ENCODE measurements at places on chromosomes 7 and 10.

DNA sequence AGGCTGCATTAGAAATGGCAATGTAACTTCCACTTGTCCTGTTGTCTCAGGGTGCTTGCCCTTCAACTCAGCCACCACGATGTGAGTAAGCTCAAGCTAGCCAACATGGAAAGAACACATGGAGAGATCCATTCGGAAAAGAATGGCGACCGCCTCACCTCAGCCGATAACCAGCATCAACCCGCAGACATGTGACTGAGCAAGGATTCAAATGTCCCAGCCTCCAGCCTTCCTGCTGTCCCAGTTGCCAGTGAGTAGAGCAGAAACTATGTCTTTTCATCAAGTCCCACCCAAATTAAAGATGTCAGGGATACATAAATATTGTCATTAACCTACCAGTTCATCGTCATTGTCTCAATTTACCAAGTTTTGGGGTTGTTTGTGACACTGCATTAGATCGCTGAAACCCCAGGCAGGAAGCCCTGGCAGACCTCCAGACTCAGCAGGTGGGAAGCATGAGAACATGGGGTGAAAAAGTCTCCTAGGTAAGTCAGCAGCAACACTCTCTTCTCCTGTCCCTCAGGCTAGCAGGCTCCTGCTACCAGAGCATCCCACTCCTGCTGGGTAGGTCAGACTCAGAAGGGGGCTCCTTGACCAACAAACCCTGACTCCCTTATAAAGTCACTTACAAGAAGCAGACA is 67.0 kb downstream of the OSBPL3 start:
- DNase-seq, result no peak

DNA sequence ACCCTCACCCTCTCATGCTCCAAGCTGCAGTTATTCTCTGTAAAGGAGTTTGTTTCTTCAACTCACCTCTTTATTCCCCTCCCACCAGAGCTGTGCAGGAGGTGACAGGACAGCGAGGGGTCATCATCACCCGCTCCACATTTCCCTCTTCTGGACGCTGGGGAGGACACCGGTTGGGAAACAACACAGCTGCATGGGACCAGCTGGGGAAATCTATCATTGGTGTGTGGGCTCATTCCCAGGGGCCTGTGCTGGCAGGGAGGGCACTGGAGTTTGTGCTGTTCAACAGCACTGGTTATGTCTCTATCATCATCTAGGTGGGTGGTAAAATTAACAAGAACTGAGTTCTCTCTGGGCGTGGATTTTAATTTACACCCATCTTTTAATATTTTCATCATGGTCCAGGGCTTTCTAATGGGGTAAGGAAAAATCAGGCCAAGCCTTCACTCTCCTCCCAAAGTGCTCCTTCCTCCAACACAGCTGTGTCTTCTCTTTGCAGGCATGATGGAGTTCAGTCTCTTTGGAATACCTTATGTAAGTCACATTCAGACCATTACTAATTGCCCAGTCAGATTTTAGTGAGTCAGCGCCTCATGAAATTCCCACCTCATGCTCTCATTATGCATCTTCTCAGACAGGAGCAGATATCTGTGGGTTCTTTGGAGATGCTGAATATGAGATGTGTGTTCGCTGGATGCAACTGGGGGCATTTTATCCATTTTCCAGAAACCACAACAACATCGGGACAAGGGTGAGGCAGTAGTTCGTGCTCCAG is 61.6 kb downstream of the PRSS58 start:
- no peak for DNase-seq

DNA sequence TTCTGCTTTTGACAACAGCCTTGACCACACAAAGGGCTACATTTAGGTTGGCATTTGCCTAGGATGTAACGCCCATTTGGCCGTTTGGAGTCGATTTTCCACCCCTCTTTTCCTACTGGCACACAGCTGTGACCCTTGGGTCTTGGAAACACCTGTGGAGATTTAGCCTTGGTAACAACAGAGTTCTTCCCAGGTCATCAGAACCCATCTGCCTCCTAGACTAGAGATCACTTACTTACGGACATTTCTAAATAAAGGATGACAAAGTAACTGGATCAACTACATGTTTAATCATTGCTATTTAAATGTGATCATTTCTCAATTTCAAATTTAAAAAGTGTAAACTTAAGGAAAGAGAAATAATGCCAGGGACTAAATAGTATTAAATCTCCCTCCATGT is 42.0 kb upstream of the SVIL start:
- no peak for DNase-seq

DNA sequence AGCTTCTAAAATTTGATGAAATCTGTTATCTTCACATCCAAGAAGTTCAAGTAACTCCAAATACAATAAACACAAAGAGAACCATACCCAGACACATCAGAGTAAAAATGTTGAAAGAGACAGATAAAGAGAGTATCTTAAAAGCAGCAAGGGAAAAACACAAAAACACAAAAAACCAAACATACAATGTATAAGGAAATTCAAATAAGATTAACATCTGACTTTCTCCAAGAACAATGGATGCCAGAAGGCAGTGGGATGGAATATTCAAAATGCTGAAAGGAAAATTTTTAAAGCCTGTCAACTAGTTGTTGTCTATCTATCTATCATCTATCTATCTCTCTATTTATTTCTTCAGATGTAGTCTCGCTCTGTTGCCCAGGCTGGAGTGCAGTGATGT is 72.4 kb upstream of the MKLN1 start:
- DNase-seq, result no peak

GRCh38 chr7:121023194-121023593 is 34.7 kb downstream of the CPED1 start:
- no peak for DNase-seq

- DNase-seq, result no peak
Observed at GRCh38 chr10:23363793-23364135, 19.2 kb upstream of the C10orf67 start.

- DNase-seq, result no peak
Observed at GRCh38 chr7:4939971-4940728, 18.8 kb downstream of the MMD2 start.

- no peak for DNase-seq
Observed at GRCh38 chr7:126685018-126685573, 567.6 kb downstream of the GRM8 start.

DNA sequence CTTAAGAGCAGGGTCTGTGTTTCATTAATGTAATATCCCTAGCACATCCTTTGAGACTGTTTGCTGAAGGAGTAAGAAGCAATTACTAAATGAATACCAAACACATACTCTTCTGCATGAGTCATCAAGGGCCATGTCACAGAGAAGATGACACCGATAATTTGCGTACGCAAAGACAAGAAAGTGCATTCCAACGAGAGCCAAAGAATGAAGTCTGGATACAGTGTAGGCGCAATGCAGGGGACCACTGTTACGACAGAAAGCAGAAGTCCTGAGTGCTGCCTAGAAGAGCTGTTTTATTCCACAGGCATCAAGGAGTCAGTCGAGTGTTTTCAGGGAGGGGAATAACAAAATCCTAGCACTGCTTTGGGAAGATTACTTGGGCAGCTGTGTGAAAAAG is 62.7 kb downstream of the VPS41 start:
- peak; percentile 79 for DNase-seq

GRCh38 chr10:32204606-32205005 is 142.4 kb downstream of the EPC1 start:
- no peak for DNase-seq

DNA sequence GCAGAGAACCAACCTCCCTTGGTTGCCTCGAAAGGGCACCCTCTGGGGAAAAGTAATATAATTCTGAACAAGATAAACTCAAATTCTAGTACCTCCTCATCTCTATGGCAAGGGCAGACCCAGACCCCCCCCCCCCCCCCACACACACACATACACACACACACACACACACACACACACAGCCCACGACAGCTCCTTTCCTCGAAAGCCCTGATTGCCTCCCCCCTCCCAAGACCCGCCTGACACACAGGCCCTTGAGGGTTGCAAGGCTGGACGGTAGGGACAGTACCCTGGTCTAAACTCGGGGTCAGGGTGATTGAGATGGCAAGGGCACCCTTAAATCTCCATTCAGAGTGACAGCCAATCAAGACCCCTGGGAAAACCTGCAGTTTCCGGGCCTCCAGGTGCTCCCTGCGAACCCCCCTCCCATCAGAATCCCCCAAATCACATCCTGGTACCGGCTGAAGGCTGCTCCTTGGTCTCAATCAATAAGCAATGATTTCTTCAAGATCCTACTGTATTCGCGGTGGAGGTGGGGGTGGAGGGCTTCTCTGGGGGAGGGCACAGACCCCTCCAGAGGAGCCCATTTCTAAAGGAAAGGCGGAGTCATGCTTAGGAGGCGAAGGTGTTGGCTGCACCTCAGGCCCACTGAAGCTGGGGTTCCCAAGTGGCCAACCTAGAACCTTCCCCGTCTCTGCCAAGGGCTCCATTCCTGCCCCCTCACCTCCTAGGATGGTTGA is 100.7 kb downstream of the HIP1 start:
- no peak for DNase-seq

DNA sequence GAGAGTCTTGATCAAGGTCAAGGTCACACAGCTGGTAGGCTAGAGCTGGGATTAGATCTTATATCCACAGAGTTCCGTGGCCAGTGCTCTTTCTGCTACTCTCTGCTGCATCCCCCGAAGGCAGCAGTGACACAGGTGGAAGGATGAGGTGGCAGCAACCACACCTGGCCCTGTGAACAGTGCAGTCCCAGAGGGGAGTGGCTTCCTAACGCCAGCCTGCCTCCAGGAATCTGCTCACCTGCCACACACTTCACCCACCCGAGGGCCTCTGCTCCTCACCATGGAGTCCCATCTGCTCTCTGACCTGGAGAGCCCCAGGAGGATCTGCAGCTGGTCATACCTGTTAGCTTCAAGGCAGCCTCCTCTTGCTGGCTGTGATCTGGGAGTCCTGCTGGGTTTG is 484.2 kb downstream of the PLXNA4 start:
- no peak for DNase-seq

DNA sequence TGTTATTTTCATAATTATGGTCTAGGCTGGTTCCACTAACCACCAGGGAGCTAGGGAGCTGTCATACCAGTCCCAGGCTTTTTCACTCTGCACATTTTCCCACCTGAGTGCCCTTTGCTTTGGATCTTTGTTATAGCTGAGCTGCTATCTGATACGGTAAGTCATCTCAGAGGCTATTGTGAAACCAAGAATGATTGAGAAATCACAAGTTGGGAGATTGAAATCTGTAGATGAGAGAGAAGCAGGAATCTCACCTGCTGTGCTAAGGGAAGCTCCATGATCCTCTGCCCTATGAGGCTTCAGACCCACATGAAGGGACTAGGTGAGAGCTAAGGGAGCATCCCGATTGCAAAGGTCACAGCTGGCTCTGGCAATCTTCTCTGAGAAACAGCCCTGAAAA is 307.8 kb downstream of the REEP3 start:
- peak; percentile 21 for DNase-seq

DNA sequence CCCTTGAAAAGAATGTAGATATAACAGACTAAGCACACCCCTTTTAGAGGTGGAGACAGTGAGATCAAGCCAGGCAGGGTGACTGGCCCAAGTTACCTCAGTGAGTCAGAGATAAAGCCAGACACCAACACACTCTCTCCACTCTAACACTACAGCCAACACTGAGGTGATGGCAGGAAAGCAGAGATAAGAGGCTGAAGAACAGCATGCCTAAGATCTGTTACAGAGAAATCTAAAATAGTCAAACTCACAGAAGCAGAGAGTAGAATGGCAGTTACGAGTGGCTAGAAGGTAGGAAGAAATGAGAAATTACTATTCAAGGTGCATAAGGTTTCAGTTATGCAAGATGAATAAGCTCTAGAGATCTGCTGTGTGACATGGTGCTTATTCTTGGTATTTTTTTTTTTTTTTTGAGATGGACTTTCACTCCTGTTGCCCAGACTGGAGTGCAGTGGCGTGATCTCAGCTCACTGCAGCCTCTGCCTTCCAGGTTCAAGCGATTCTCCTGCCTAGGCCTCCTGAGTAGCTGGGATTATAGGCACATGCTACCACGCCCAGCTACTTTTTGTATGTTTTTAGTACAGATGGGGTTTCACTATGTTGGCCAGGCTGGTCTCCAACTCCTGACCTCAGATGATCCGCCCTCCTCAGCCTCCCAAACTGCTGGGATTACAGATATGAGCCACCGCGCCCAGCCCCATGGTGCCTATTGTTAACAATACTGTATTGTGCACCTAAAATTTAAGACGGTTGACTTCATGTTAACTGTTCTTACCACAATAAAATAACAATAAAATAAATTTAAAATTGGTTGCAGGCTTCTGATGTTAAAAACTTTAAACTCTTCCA is 28.7 kb downstream of the ICA1 start:
- DNase-seq, result no peak

DNA sequence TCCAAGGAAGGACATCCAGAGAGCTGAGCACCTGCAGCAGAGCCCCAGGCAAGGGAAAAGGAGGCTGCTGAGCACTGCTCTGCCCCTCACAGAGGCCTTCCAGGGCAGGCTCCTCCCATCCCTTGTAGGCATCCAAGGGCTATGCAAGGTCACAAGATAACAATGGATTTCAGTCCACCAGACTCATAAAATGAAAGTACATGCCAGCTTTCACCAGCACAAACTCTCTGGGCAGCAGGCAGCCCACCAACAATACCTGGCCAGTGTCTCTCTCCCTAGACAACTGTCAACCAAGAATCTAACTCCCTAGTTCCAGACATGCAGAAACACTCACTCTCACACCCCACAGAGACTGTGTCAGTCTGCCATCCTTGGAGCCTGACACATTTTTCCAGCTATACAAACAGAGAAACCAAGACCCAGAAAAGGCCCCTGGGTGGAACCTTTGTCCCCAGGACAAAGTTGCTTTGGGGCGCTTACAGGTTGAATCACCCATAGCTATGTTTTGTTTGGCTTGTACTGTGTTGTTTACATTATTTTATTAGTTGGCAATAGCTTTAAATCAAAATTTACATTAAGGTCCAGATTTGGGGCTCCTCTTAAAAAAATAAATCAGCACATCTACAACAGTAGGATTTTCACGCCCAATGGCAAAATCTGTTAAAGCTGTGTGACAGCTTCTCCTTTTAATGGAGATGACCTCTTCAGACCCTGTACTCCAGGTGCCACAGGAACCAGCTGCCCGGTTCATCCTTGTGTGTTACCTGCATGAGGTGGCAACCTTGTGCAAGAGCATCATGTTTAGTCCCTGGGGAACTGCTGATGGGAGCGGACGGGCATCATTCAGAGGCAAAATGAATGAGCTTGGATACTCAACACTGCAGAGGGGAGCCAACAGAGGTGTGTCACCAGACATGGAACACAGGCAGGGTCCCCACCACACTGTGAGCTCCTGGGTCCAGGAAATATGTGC is 5.2 kb downstream of the GRID1 start:
- no peak for DNase-seq

GRCh38 chr7:50690541-50691011 is 92.1 kb downstream of the GRB10 start:
- DNase-seq, result no peak

- DNase-seq, result no peak
Observed at GRCh38 chr10:102919992-102920739, 2.1 kb downstream of the CNNM2 start.
